ENCODE measurements at places on chromosomes 1 and 21. TPM values are rescaled to one million over a fixed set of nuclear protein-coding genes. Genes with fewer than 3 reads are reported as not detected.

TMEM125 gene
- 0.72 TPM for total RNA-seq

- DNase-seq = no peak
These were observed 57.9 kb upstream of the PAXBP1 start for GRCh38 chr21:32829504-32829903.

DNA sequence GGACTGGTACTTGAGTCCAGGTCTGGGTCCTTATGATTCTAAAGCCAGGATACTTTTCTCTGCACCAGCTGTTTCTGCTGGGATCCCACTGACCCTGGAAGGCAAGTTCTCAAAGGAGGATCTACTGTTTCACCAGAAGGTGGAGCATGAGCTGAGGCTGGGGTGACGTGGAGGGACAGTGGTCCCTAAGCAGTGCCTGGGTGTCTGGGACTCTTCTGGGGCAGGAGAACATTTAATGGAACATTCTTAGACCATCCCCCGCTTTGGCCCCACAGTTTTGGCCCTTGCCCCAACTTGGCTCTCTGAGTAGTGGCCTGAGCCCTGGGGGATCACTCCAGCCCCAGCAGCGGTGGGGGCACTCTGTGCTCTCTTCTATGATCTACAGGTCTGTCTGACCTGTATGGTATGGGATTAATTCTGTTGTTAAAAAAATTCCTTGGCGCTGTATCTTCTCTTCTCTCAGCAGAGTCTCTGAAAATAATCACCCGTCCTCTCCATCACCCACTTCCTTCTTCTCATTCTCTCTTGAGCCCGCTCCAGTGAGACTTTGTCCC, 60.3 kb upstream of the CSF3R start:
- DNase-seq = no peak

DNA sequence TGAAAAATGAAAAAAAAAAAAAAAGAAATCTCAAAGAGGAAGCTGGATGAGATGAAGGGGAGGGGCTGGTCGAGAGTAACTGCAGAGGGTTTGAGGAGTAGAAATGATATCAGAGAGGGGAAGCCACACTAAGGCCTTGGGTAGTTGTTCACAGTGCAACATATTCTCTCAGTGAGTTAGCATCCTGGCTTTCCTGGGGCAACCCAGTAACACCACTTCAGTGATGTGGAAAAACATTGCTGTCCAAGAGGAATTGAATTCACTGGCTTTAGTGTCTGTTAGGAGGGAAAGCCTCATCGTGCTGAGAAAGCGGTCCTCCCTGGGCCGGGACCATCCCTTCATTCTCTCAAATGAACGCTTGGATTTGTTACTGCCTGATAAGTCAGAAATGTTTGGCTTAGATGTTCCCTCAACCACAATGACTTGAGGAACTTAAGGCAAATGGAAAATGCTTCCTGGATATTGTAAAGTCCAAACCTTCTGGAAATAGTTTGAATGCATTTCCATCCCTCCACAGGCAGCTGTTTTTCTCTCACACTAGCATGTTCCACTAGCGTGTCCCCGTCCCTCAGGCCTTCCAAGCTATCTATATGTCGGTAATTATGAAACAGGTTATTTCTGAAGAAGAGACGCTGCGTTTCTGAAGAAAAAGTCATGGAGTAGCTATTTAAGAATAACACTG, 12.2 kb downstream of the TGFB2 start:
- peak; percentile 59 for DNase-seq

DNA sequence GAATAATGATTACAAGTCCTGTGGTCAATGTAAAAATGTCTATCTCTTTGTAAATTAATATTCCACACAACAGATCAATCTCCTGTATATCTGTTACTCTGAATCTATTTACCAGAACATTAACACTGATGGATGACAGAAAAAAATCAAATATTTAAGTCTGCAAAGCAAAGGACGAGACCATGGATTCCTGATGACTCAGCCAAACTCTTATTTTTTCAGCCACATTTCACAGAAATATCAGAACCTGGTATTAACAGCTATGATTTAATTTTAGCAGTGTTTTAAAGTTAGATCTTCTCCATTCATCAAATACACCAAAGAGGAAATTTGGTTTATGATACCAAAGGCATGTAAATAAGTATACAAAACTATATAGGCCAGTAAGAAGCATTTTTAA, 46.1 kb downstream of the FAF1 start:
- DNase-seq = no peak

GRCh38 chr1:177122461-177123251, 41.9 kb downstream of the ASTN1 start:
- no peak for DNase-seq

- DNase-seq = no peak
These were observed 321.3 kb downstream of the SIPA1L2 start for GRCh38 chr1:232308616-232309015.

ITLN2 gene
- total RNA-seq = not detected

DNA sequence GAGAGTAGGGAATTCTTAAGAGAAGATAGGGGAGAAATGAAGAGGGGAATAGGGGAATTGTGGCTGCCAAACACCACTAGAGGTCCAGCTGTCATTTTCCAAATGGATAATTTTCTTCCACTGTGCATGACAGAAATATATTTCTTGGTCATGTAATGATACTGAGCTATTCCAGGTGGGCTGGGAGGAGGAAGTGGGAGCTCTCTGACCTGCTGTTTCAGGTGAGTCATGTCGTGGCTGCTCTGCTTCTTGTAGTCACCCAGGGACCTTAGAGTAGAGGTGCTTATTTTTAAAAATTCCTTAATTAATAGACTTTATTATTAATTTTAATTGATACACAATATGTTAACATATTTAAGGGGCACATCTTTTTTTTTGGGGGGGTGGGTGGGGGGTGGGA, 11.9 kb downstream of the PDE4B start:
- DNase-seq = no peak

BRDT gene
- not detected for total RNA-seq

- DNase-seq = peak; percentile 18
These were observed 85.0 kb downstream of the PRDM2 start for GRCh38 chr1:13784971-13785370.

DNA sequence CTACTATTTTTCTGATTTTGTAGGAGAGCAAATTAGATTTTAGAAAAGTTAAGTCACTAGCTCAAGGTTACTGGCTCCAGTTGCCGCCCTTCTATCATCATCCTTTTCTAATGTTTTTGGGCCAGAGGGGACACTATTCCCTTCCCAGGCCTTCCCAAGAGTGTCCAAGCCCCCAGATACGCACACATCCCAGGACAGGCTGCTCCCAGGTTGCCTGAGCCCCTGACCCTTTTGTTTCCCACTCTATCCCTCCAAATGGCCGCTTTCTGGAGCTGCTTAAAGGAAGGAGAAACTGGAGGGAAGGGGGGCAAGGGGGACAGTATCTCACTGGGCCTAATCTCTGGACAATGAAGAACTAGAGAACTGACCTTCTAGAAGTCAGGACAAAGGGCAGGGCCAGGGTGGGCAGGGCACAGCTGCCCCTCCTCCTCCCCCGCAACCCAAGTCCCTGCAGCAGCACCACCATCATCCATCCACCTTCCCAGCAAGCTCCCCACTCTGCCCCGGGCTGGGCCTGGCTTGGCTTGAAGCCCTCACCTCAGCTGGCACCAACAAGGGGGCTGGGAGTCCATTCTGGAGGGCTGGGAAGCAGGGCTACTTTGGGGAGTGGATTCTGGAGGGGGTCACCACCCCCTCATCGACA, 1.1 kb upstream of the MAP7D1 start:
- DNase-seq = peak; percentile 22

DNA sequence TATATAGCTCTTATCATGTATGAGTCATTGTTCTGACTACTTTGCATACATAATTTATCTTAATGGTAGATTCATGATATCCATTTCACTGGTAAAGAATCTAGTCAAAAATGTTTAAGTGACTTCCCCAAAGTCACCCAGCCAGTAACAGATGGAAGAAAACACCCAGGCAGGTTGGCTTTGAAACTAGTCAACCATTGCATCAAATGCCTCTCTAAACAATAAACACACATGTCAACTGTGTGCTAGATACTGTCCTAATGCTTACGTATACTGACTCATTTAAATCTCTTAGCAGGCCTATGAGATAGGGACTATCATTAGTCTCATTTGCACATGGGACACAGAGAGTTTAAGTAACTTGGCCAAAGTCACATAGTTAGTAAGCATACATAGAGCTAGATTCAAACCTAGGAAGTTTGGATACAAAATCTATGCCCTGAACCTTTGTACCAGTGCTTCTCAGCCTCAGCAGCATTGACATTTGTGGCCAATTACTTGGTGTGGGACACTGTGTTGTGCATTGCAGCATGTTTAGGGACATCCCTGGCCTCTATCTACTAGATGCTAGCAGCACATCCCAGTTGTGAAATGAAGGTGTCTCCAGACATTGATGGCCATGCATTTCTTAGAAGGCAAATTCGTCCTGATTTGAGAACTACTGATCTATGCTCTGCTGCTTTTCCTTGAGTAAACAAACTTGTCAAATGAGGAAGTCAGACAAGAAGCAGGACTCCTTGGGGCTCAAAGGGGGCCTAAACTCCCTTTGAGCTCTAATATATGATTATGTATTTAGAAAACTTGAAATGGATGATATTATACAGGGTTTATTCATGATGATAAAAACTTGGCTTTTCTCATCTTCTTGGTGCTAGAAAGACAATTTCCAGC, 316.3 kb downstream of the KCNH1 start:
- DNase-seq = peak; percentile 38

GRCh38 chr1:152347116-152347728, 12.6 kb downstream of the FLG2 start:
- DNase-seq = peak; percentile 38

PCP4 gene
- not detected for total RNA-seq

DNA sequence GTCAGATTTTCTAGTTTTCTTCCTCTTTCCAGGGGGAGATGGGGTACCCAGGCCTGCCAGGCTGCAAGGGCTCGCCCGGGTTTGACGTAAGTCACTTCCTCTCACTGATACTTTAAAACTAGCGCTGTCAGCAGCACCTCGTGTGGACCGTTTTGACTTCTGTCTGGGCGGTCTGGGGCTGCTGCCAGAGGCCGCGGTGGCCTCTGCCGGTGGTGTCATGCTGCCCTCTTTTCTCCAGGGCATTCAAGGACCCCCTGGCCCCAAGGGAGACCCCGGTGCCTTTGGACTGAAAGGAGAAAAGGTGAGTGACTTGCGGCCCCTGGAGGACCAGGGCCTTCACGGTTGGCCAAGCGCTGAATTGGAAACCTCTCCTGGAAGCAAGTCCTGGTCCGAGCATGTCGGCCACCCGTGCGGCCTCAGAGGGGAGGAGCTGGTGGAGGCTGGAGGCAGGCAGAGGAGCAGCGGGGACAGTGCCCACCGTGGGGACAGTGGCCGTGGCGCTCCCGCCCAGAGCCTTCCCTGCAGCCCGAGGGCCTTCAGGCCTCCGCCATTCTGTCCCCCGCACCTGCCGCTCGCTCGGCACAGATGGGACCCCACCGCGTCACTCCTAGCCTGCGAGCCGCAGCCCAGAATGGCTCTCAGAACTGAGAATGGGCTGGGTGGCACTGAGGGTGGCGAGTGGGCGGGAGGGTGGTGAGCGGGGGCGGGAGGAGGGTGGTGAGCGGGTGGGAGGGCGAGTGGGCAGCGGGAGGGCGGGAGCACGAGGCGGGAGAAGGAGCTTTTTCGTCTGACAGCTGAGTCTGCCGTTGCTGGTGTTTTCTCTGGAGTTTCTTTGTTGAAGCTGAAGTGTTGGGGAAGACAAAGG, 9.4 kb downstream of the COL6A1 start:
- DNase-seq = no peak

GRCh38 chr1:210446479-210446878, 117.8 kb downstream of the HHAT start:
- no peak for DNase-seq

GRCh38 chr1:236099355-236099974, 34.6 kb upstream of the NID1 start:
- DNase-seq = peak; percentile 44

GRCh38 chr1:23530747-23531561, at the start of gene E2F2:
Gene E2F2, minus strand, starts transcription at chr1:23531233. Its CDS starts 440 bp downstream, at chr1:23530793.
- DNase-seq = peak; percentile 90

IL24 gene
- total RNA-seq = not detected

- no peak for DNase-seq
These were observed 131.3 kb downstream of the CACHD1 start for GRCh38 chr1:64601207-64601606.

DNA sequence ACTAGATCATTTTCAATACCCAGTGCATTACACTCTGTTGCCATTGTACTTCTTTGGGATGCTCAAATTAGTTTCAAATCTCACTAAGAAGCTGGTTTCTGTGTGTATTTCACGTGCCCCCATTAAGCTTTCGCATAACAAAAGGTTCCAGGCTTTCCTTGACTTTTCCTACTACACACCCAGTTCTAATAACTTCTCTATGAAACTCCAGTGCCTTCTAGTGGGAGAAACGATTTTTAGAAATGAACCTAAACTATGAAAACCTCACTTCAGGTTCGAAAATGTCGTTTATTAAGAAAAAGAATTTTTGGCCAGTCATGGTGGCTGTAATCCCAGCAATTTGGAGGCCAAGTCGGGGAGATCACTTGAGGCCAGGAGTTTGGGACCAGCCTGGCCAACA, 2.8 kb downstream of the CFHR4 start:
- DNase-seq = no peak

GRCh38 chr1:100037656-100037926, 67.8 kb downstream of the SLC35A3 start:
- DNase-seq = no peak

DNA sequence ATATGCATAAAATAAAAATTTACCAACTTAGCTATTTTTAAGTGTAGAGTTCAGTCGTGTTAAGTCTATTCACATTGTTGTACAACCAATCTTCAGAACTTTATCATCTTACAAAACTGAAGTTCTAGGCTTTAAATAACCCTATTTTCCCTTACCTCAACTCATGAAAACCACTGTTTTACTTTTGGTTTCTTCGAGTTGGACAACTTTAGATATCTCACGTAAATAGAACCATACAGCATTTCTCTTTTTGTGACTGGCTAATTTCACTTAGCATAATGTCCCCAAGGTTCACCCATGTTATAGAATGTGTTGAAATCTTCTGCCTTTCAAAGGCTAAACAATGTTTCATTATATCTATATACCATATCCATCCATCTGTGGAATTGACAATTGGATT, 819.0 kb upstream of the ADGRL4 start:
- DNase-seq = no peak

NOS1AP gene
- total RNA-seq = 2.9 TPM

DNA sequence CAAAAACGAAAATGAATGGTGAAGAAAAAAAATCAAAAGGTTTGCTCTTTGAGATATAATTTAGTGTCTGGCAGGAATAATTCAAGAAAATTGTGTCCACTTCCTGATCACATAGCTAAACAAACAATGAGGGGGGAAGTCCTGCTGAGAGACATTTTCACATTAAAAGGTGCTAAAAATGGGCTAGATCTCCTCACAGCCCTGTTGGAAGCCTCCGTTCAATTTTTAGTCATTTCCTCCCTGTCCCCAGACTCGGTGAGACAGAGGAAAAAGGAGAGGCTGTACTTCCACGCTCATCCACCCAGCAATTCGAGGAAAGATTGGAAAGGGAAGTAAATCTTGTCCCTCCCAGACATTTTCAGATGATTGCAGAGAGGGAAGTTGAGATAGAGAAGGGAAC, 103.7 kb downstream of the BARHL2 start:
- no peak for DNase-seq

GRCh38 chr1:86938450-86938849, 24.0 kb downstream of the HS2ST1 start:
- no peak for DNase-seq

GRCh38 chr1:109933856-109934711, 23.4 kb downstream of the CSF1 start:
- no peak for DNase-seq
